Kidney epithelial cell (primary cell): ENCODE measurements at places on chromosomes 3 and 15.

DNA sequence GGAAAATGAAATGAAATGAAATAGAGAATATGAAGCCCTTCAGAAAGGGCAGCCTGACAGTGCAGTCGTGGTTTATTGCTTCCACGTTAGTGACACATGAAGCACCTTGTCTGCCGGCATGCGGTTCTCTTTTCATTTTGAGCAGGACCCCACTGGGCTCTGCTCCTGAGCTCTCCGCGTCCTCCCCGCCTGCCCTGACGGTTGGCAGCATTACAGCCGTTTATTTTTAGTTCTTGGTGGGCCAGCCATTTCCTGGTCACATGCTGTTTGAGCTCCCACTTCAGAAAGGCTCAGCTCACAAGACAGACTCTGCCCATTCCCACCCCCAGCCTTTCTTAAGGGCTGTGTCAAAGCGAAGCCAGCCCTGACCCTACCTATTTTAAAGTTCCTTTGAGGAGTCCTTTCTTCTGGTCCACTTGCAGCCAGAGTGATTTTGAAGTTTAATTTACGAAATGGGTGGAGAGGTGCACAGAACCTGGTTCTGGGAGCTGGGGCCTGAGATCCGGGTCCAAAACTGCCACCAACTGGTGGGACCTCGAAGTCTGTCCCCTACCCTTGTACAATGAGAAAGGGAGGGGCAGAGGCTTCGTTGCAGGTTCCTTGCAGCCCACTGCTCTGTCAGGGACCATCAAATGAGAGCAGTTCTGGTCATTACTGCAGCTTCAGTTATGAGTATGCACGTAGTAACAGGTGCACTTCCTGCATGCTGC, 60.1 kb downstream of the MGLL start:
- no peak for DNase-seq

DNA sequence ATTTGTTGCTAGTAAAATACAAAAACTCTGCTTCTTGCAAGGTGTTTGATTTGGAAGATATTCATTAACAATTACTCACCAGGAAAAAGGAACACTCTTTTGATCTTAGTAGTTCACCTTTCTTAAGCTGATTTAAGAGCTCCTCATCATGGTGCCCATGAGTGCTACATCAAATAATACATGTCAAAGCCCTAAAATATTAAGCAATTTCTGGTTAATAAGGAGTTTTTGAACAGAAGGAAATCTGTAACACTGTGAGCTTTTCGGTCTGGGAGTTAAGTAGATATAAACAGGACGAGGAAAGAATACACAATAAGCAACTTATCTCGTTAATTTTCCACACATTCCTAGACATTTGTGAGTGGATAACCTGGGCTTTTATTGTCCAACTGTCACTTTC, 83.9 kb upstream of the DCBLD2 start:
- no peak for DNase-seq

- DNase-seq, result no peak
Observed at GRCh38 chr3:147680837-147681483, 271.8 kb downstream of the ZIC1 start.

- no peak for DNase-seq
Observed at GRCh38 chr15:80785811-80786354, 6.7 kb downstream of the CEMIP start.

- no peak for DNase-seq
Observed at GRCh38 chr3:143001034-143001368, 369 bp upstream of the U2SURP start.

GRCh38 chr15:51365417-51365816, 24.0 kb downstream of the GLDN start:
- DNase-seq, result no peak

DNA sequence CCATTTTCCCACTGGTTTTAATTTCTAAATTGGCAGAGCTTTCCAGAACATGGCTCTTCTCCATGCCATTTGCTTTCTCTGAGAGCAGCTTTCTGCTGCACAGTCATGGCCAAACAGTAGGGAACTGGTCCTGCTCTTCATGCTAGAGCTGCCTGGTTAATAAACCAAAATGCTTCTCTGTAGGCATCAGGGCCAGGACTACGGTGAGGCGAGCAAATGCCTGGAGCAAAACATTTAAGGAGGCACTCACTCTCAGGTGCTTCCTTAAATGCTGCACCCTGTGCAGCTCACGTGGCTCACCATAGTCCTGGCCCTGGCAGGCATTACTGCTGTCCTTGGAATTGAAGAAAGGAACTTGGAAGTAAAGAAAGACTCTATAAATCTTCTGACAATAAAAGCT, 48.5 kb upstream of the PPP2R3A start:
- DNase-seq, result no peak

GRCh38 chr15:40598126-40598525, 4.1 kb downstream of the KNL1 start:
- DNase-seq, result no peak

- DNase-seq, result no peak
Observed at GRCh38 chr3:142694225-142694624, 29.6 kb upstream of the TRPC1 start.
